Cerebellum (tissue), 4 donors: ENCODE measurements at places on chromosomes 13 and 19. TPM values are rescaled to one million over a fixed set of nuclear protein-coding genes. Genes with fewer than 3 reads are reported as not detected.
A peak's percentile ranks its signal among the peaks of the same experiment; 100 is the strongest.

DNA sequence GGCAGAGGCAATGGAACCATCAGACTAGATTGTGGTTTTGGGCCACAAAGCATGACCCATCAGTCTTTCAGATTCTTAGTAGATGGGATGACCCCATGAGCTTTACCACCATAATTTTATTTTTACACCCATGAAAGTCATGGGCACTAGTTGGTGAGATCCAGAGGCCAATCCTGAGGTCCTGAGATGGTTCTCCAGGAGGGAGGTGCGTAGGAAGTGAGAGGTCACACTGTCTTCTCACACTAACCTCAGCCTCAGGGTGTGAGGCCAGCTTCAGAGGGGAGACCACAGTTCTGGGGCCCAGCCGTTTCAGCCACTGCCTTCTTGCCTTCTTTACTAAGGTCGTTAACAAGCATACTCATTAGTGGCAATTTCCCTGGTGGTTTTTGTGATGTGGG lies 106.4 kb downstream of the AKAP11 start:
- no peak for DNase-seq

DNA sequence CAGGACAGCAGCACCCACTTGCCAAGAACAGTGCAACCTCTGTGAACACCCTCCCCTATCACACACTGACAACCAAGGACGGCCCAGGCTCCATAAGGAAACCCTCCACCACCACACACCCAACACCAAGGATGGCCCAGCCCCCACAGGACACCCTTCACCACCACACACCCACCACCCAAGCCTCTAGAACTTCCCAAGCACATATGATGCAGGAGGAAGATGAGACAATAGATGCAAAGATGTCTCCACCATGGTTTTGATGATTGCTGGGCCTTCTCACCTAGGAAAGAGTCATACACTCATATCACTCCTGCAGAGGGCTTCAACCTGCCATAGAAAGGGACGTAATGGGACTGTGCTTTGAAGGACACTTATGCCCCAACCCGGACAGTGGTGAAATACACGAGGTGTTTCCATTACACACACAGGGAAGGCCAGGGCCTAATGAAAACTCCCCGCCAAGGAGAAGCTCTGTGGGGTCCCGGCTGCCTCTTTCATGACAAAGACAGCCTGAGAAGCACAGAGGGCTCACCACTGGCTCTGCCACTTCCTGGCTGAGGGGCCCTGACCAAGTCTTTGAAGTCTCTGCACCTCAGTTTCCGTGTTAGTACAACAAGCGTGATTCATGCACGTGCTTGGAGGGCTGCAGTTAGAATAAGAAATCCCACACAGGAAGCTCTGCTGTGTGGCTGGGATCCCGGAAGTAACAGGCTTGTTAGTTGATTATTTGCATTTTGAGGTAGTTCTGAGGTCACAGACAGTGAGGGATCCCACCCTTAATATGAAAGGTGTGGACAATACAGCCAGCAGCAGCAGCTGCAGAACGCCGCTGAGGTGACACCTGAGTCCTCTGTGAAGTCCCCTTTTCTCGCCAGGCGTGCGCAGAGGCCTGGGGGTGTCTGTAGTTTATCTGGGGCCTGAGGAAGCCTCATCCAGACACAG lies 61.9 kb upstream of the ATP12A start:
- DNase-seq: no peak

- no peak for DNase-seq
Measured at GRCh38 chr19:54432144-54432738, 16.8 kb upstream of the LENG8 start.

DNA sequence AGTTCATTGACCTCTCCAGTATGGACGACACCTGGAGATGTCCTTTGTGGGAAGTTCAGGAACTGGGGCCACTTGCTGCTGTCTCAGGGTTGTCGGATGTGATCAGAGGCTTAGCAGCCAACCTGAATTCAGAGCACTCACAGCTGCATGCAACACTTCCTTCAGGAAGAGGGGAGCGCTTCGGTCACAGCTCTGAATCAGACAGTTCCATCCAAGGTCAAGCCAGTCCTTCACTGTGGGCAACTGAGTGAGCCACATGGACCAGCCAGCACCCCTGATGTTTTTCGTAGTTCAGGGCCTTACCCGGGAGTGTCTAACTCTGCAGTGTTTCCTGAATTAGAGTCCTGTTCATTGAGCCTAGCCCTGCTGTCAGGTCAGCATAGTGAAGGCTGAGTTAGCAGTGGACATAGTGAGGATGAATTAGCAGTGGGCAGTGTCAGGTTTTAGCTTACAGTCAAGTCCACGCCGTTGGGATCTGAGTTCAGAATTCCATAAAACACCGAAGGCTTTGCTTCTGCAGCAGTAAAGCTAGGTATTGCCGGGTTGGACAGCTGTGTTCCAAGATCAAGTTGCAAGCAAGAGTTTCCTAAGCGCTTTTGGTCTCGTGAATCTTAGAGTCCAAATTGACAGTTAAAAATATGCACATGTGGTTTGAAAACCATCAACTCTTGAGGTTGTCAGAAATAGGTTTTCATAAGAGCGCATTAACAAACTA lies 5.1 kb downstream of the ZNF555 start:
- DNase-seq: no peak

DNA sequence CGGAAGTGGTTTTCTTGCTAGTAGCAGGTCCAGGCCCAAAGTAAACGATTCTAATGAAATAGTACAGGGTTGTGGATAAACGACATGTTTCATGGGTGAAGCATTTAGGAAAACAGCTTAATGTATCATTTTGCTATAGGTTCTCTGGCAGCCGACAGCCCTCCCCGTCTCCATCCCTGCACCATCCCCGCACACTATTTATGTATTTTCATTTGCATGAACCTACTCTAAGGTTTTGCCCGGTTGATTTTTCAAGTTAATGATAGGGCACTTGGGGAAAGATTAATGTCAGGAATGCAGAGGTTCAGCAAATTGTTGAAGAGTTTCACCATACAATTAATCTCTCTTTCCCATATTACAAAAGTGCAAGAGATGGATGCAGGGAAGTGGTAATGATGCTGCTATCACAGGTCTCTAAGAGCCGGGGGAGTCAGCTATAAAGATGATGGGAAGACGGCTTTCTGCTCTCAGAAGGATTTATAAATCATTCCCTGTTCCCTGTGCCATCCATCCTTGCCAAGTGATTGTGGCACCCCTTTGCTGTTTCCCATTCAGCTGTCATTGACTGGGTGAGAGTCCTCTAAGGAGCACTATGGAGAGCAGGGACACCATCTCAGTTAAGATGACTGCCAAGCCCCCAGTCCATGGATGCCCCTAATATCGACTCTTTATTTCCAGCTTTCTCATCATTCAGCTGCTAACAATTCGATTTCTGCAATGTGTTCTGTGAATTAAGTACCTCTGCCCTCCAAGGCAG lies 186.3 kb downstream of the IRS2 start:
- DNase-seq: no peak

GRCh38 chr13:100602493-100603111 lies 14.0 kb upstream of the GGACT start:
- DNase-seq: no peak

GRCh38 chr13:113928685-113929627 lies 44.9 kb downstream of the C13orf46 start:
- DNase-seq: peak; percentile 77

DNA sequence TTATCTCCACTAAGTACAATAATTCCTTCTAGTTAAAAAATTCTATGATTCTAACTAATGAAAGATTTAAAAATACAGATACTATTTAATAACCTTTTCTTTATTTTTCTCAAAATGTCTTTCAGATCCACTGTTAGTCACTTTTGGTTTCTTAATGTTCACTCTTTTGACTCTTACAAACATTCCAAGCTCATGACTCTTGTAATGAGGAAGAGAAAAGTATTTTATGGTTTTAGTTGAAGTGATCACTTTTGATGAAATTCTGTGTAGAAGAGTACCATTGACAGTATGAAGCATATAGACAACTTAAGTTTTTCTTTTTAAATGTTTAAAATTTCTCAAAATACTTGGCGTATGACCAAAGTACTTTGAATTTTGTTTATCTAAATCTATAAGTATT lies 27.8 kb downstream of the COG3 start:
- DNase-seq: no peak

DNA sequence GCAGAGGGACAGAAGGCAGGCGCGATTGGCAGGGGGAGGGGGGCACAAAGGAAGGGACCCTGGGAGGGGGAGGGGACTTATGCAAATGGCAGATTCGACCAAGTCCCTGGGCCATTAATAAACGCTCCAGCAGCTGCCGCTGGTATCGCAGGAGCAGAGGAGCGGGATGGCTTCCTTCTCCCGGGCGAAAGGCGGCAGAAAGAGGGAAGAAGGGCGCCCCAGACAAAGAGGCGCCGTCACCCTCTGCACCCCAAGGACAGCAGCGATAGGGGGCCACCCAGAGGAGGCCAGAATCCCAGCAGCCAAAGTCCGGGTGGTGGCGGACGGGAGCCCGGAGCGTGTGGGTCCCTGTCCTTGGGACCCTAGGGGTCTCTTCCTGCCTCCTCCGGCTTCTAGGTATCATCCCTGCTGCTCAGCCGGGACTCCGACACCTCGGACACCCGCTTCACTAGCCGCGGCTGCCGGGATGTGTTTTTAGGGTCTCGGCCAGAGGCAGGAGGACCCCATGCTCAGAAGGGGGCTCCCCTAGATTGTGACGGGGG lies 1.9 kb downstream of the PTPRS start:
- DNase-seq: no peak

- no peak for DNase-seq
Measured at GRCh38 chr19:50024719-50025021, 502 bp downstream of the VRK3 start.

DNA sequence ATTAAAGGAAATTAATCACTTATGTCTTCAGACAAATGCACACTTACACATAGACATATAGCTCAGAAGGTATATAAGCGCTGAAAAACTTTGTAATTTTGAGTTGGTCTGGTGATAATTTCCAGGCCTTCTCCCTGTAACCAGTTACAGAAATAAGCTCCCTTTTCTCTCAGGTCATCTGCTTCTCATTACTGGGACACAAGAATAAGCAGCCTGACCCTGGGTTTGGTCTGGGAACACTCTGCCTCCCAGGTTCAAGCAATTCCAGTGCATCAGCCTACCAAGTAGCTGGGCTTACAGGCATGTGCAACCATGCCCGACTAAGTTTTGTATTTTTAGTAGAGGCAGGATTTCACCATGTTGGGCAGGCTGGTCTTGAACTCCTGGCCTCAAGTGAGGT lies 274.5 kb downstream of the LMO7 start:
- no peak for DNase-seq

DNA sequence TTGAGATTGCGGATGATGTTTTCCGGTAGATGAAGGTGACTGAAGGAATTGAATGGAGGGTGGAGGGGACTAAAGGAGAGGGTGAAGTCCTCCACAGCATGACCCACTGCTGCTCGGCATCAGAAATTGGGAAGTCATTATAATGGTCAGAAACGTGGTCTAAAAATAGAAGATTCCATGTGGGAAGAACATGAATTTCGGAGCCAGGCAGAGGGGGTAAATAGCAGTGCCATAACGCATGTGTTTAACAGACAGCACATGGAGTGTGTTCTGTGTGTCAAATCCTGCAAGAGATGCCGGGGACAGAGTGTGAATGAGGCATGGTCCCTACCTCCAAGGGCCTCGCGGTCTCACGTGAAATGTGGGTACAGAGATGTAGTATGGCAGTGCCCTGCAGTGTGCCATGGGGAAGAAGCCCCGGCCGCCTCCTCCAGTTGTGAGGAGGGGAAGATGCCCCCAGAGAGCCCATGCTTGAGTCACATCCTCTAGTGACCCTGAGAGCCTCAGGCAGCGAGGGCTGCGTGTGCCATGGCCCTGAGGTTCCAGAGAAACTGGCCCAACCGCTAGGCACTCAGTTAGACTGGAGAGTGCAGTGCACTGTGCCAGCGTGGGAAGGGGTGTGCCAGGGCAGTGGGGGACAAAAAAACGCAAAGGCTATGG lies 106.1 kb downstream of the COL4A2 start:
- DNase-seq: no peak

GRCh38 chr19:56118666-56119581 lies 2.2 kb downstream of the ZNF787 start:
- DNase-seq: no peak

DNA sequence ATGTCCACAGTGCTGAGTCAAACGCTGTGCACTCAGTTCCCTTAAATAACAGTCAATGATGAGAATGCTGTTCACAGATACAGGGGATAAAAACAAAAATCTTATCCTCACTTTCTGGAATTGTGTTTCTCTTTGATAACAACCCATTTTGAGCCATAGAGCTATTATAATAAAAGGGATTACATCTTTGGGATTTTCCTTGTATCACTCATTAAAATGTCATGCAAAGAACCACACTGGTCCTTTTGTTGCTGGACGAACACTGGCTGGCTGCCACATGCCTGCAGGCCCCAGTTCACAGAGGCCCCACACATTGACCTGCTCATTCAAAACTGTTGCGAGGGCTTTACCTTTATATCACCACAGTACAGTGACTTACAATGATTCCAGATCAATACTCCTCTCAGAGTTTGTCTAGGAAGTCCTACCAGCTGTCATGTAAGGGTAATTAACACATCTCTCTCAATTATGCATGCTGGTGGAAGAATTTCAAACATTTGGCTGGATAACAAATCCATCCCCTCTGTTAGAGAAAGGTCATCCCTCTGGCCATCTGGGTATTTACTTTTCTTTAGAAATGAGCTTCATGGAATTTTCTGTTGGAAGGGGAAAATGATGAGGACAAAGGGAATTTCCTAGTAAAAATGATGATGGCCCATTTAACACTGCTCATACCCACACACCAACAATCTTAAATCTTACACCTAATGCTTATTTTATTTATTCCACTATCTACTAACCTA lies 85.9 kb downstream of the MBNL2 start:
- DNase-seq: peak; percentile 41

- DNase-seq: no peak
Measured at GRCh38 chr13:42494157-42494556, 79.8 kb upstream of the TNFSF11 start.

DNA sequence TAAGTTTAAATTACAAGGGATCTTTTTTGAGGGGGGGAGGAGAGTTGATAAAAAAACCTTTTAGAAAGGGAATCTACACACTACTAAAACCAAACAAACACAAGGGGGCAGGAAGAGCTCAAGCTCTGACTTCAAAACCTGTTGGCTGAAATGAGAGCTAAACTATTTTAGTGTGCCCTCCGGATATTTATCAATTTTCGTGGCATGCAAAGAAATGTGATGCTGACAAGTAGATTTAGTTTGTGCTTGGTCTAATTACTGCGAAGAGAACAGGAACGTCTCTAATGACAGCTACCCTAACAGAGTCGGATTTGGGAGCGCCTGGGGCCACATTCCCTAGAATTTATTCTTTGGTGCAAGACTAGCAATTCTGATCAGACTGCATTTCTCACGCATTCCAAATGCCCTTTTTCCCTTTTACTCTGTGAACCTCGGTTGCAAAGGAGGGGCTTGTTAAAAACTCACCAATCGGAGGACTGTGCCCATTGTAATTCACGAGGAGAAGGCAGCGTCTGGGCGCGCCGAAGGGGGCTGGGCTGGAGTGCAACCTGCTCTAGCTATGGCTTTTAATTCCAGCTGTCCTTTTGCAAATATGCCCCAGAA lies 802 bp upstream of the FREM2 start:
- peak; percentile 20 for DNase-seq

- DNase-seq: no peak
Measured at GRCh38 chr19:40360708-40361241, 12.3 kb downstream of the PLD3 start.

Gene VN1R2
- total RNA-seq: not detected

Gene OR10H1
- not detected for total RNA-seq

Gene ZNF552
- total RNA-seq: 13.2 TPM

Gene NLRP8
- not detected for total RNA-seq

Gene GPI
- 115 TPM for total RNA-seq

Gene SOX1
- 6.9 TPM for total RNA-seq
